Activated T-helper 9 cell treated with anti-CD3 and anti-CD28 coated beads, Interleukin-2, amount 50 U/mL, for 16 hours (primary cell): ENCODE measurements at places on chromosomes 5 and 9.
A peak's percentile ranks its signal among the peaks of the same experiment; 100 is the strongest.

- DNase-seq, result no peak
Measured at GRCh38 chr5:126003309-126003708, 419.9 kb upstream of the GRAMD2B start.

DNA sequence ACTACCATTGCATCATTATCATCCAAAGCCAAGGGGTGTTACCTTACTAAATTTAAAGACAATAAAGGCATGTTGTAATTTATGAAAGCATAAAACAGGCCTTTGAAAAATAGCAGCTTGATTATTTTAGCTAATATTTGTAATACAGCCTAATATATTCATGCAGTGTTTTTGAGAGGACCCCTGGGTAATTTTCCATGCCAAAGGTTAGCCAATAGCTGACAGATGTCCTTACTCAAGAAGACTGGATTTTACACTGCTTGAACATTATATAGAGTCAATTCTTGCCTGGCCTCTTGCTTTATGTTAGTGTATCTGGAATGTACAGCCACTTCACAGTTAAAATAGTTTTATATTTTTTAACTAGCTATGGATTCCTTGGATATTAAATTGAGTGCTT lies 337.8 kb upstream of the PAPPA start:
- DNase-seq, result no peak

GRCh38 chr9:128627127-128627715 lies 29.4 kb downstream of the DYNC2I2 start:
- DNase-seq, result no peak

GRCh38 chr5:181171782-181172181 lies 24.4 kb downstream of the OR2V2 start:
- DNase-seq, result no peak

- no peak for DNase-seq
Measured at GRCh38 chr5:64532212-64532611, 26.4 kb downstream of the RGS7BP start.

GRCh38 chr5:59745415-59745863 lies 148.1 kb downstream of the PDE4D start:
- no peak for DNase-seq

GRCh38 chr5:98845878-98846277 lies 72.4 kb downstream of the RGMB start:
- DNase-seq, result no peak

DNA sequence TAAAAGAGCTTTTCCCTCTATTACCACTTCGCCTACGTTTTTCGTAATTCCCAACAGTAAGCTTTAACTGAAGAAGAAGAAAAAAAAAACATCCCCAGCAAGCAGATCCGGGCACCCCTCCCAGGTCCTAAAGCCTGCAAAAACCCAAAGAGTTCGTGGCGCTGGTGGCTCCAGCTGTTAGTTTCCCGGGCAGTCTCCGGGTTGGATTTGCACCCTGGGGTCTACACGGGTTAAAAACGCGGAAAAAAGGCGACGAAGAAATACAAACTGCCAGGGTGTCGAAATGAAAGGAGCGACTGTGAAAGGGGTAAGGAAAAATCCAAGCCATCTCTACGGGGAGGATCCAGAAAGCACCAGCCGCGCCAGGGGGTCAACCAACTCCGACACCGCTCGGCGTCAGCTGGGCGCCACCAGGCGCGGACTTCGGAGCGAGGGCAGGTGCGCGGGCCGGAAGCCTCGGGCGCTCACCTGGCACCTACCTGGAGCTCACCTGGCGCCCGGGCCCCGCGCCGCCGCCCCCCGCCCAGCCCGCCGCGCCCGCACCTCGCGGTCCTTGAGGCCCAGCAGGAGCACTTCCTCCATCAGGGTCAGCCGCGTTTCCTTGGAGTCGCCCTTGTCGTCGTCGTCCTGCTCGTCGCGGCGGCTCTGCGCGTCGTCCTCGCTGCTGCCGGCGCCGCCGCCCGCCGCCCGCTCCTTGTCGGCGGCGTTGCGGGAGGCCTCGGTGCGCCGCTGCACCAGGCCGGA lies 680 bp downstream of the GOLPH3 start:
- DNase-seq, result peak; percentile 22

DNA sequence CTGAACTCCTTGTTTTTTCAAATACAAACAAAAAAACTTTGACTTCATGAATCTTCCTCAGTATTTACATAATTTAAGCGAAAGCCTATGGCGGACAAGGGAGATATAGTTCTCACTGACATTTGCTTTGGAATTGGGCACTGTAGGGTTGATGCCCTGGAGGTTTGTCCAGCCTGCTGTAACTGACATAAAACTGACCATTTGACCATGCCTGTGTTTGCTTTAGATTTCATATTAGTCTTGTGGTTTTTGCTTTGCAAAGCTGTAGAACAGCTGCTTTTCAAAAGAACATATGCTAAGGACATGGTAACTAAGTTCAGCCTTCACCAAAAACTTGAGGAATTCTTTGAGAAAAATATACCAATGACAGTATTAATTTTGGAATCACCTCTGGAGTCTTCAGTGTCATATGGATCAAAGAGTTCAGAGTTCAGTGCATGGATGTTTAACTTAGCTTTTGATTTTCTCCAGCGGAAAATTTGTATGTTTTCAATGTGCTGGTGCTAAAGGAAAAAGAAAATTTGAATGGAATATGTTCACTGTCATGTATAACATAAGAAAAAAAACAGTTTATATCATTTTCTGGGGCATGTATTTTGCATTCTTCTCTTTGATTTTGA lies 1013.1 kb downstream of the NR2F1-AS1 start:
- no peak for DNase-seq

GRCh38 chr9:37212435-37212834 lies 92.1 kb downstream of the ZCCHC7 start:
- no peak for DNase-seq

DNA sequence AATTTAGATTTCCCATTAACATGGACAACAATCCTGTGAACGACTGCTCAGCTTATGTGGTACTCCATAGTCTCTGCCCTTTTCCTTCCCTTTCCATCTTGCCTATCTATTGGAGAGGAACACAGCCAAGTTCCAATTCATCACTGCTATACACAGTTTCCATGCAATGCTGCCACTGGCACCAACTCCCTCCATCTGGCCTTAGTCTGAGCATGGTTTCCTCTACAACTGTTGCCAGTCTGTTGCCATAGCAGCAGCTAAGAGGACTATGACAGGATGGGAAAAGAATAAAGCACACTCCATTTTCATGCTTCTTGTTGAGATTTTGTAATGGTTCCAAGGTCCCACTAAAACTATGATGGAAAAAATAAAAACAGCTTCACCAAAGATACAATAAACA lies 189.0 kb downstream of the HCN1 start:
- DNase-seq, result no peak
